ENCODE measurements at places on chromosomes 6 and 20.

DNA sequence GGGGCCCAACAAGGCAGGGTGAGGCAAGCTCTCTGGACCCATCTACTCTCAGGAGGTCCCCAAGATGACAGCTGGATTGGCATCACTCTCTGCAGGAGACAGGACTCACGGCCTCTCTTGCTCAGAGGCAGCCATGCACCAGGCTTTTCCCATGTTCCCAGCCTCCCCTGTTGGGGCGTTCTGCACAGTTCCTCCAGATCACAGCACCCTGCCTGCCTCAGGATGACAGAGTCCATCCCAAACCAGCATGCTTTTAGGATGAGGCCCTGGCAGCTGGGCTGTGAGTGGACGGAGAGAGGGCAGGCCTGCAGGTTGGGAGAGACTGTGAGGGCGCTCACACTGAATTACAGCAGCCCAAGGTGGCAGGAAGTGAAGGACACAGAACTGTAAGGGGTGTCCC is 143.2 kb upstream of the MLN start:
- no peak for DNase-seq

DNA sequence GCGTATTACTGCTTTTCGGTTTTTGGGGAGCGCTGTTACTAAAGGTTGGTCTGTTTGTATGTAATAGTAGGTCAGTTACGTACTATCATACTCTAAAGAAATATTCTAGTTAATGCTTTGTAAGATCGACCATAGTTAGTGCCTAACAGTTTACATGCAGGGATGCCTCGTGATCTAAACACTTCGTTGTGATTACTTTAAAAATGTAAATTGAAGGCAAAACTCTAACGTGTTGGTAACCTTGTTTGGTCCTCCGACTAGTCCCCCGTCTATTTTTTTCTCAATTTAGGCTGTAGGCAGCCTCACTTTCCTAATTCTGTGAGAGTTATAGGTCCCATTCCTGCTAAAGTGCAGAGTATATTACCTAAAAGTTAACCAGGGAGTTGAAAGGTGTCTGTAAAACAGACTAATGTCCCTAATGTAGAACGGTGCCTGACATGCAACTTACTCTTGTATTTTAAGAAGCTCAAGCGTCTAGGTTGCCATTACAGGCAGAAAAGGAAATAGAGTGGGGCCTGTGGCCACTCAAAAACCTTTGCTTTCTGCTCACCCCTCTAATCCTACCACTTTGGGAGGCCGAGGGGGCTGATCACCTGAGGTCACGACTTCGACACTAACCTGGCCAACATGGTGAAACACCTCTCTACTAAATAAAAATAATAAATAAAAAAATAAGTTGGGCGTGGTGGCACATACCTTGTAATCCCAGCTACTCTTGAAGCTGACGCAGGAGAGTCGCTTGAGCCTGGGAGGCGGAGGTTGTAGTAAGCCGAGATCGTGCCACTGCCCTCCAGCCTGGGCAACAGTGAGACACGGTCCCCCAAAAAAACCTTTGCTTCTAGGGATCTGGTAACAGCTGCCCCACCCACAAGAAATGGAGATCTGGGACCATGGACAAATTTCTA is 37.8 kb downstream of the HFE start:
- no peak for DNase-seq

GRCh38 chr6:15658181-15658744 is 4.6 kb downstream of the DTNBP1 start:
- no peak for DNase-seq

DNA sequence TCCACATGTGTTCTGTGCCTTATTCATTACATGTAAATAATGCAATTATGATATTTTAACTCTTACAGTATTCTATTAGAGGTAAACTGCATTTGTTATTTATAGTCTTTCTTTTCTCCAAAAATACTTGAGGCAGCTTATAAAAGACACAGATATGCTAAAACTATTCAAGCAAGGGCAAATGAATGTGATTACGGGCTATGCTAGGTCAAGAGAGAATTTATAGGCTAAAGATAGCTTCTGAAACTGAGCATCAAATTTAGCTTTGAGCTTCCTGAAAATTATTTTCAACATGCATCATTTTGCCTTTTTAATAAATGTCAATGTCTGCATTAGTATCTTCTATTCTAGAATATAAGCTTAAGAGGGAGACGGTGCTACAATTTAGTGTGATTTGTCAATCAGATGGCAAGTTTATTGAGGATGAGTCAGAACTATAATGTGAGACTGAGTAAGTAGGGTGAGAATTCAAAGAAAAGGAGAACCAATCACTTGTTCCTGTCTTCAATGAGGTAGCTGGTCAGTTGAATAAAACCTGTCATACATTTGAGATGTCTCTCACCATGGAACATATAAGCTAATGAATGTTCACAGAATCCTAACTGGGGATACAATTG is 669.4 kb upstream of the CITED2 start:
- DNase-seq = no peak

DNA sequence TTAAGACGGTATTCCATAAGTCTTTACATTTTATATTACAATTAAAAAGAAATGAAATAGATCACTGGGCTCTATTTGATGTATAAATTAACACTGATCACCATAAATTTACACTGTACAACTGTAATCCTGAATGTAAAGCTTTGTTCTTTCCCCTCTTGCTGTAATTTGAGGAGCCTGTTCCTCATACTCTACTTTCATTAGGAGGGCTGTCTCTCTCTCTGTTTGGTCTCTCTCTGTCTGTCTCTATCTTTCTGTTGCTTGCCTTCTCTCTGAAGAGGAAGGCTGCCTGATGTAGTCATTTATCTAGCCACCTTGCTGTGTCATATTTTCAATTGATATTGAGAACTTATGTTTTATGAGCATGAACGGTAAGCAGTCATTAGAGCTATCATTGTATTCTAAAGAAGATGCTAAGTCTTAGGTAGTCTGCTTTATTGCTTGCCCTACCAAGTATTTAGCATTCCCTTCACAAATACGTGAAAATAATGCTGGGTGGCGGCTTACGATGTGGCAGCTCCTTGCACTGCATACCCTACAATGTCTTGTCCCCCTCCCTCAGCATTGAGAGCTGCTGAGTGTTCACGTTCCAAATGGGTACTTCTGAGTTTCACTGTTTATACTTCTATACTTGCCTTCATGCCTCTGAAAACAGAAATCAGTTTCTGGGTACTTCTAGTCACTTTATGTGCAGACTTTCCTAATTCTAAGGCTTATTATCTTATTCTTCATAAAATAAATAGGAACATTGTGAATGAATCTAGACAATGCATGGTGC is 205.5 kb downstream of the NKAIN2 start:
- DNase-seq = no peak

DNA sequence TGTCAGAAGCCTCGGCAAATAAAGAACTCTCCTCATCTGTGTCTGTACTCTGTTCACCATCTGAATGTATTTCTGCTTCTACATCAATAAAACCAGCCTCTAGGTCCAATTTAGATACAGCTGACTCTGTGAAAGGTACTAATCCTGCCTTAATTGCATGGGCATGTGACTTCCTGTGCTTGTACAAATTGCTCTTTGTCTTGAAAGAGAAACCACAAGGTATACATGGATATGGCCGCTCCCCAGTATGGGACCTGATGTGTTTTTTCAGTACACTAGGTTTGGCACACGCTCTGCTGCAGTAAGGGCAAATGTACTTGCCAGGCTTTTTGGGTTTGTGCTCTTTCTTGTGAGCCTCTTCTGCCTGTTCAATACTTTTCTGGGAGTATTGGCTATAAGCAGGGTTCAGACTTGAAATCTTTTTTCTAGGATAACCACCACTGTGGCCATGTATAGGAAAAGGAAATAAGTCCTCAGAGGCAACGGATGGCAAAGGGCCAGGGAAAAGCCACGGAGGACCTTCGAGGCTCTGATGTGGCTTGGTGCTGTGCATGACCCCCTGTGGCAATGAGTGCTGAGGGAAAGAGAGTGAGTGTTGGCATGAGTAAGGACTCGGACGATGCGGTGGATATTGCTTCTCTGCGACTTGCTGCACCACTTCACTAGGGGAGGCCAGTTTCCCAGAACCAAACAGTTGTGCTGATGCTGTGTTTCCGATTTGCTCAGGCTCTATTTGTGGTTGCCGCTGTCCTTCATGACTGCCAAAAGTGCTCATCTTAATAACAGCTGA is 170.9 kb downstream of the HIVEP2 start:
- no peak for DNase-seq

- DNase-seq = no peak
Measured at GRCh38 chr20:60648556-60648955, 603.5 kb upstream of the CDH4 start.

DNA sequence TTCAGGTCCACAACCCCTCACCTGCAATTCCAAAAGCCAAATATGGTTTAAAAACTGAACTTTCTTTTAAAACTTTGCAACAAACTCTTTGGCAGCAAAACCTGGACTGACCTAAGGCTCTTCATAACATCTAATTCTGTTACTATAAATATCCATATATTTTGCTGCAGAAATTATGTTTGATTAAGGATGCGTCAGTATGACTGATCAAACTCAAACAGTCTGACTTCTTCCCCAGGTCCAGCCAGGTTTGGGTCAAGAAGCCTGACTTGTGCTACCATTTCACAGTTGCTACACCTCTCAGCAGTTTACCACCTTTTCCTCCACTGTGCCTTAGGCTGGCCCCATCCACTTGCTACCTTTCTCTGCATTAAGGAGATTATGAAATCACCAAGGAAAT is 127.0 kb upstream of the DUSP22 start:
- no peak for DNase-seq

DNA sequence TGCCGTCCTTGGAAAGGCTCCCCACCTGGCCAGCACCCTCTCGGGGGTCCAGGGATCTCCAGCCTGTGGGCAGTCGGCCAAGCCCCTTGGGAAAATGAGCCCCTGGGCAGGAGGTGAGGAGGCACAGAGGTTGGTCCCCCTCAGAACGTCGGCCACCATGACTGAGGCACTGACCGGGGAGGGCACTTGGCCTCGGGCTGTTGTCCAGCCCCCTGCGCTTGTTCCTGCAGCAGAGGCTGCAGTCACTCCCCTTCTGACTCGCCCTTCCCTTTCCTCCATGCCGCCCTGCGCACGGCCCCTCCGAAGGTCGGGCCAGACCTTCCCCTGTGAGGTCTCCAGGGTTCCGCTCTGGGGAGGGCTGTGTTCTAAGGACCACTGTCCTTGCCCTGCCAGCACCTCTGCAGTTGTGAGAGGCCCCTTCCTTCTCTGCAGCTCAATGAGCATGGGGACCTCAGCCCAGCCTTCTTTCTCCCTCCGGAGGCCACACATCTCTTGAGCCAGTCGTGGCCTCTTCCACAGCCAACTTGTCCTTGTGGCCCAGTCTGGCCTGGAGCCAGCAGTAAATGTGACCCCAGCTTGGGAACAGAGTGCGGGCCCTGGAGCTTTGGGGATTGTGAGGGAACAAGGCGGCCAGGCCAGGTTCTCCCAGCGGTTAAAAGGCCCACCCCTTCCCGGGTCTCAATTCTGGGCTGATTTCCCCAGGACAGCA is 195.5 kb downstream of the DLL1 start:
- DNase-seq = no peak

GRCh38 chr6:94238868-94239267 is 819.5 kb upstream of the EPHA7 start:
- no peak for DNase-seq

DNA sequence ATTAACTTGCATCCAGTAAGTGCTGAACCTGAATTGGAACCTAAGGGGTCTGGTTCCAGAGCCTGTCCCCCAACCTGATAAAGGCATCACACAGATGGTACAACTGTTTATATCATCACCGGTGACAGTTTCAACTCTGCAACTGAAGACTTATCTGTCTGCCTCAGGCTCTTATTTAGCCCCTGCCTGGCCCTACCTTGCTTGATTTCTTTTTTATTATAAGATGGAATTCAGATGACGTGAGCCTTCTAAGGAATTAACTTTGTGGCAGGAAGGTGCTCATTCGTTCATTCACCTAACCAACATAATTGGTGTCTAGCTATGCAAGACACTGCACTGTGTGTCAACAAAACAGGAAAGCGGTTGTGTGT is 175.0 kb downstream of the BCAS1 start:
- DNase-seq = no peak

- DNase-seq = no peak
Measured at GRCh38 chr6:42193491-42193894, 1.3 kb downstream of the GUCA1B start.

DNA sequence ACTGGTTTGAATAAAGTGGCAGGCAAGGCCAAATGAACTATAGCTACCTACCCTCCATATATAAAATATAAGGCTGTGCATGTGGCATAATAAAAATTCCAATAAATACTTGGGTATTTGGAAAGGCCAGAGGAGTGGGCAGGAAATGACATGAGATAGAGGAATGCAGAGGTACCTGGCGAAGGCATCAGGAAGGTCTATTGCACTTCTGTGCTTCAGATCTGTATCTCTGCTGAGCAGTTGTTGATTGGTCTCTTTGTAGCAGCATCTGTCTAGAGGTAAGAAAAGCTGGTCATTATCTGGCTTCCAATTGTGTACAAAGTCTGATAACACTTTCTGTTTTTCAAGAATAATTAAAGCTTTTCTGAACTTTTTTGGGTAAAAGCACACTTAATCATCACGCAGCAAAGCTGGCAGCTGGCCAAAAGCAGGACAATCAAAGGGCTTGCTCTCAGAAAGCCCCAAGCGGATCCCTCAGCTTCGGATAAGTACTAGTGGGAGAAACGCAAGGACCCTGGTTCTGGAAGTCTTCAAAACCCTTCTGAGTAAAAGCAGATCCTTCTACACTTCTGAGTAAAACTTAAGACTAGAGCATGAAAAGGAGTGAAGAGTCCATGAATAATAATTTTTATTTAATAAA is 120.1 kb upstream of the TCF21 start:
- no peak for DNase-seq

DNA sequence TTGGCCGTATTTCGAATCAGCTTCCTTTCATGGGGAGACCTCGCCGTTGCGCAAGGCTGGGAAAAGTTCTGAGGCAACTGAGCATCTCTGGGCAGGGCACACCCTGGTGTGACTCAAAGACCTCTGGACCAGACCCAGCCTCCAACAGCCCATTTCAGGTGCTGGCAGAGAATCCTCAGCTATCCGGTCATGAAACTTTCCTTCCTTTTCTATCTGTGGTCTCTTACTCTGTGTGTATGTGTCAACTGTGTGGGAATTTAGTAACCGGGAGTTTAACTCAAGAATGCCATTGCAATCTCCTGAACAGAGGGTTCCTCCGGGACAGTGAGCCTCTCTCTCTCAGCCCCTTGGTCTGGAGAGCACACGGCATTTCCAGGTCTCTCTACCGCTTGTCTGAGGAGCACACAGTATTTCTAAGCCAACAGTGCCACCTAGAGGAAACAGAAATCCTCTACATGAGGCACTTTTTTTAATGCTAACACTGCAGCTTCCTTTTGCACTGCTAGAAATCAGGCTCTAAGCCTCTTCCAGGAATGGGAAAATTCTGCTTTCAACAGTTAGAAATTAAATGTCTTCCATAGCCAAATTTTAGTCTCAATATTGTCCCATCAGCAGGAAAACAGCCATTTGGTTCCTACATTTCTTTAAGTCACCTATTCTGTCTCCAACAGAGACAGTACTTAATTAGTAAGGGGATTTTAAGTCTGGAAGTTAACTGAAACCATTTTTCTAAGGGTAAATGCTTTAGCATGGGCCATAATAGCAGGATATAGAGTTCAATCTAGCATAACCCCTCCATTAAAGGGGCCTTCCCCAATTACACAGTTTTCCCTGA is 32.7 kb downstream of the PLN start:
- peak; percentile 44 for DNase-seq

GRCh38 chr6:134015719-134016557 is 36.5 kb downstream of the SLC2A12 start:
- no peak for DNase-seq

GRCh38 chr6:18962361-18962905 is 575.3 kb downstream of the RNF144B start:
- no peak for DNase-seq

GRCh38 chr6:148464319-148465010 is 121.8 kb downstream of the SASH1 start:
- DNase-seq = peak; percentile 63
